Thyroid gland (tissue), 4 donors: ENCODE measurements at places on chromosomes 13 and 19. TPM values are rescaled to one million over a fixed set of nuclear protein-coding genes. Genes with fewer than 3 reads are reported as not detected.

Gene CARS2
- 77.0 TPM for total RNA-seq

Gene SKA3
- not detected for total RNA-seq

Gene HS6ST3
- total RNA-seq, result 5.7 TPM

Gene RNF225
- not detected for total RNA-seq

- no peaks in the 10 kb centered on the region for H3K36me3 ChIP-seq
- H3K4me1 ChIP-seq, result peaks cover 17% of the 10 kb centered on the region
- no peaks in the 10 kb centered on the region for H3K27me3 ChIP-seq
- no peak overlapping the region for H3K4me3 ChIP-seq
- no peak overlapping the region for H3K27ac ChIP-seq
These were observed 2.2 kb downstream of the NDFIP2 start for GRCh38 chr13:79483086-79483706.

GRCh38 chr19:6564393-6564792 lies 26.6 kb downstream of the CD70 start:
- no peak overlapping the region for H3K4me3 ChIP-seq
- no peak overlapping the region for H3K27ac ChIP-seq
- no peaks in the 10 kb centered on the region for H3K27me3 ChIP-seq
- DNase-seq, result no peak
- no peaks in the 10 kb centered on the region for H3K4me1 ChIP-seq
- no peaks in the 10 kb centered on the region for H3K36me3 ChIP-seq

DNA sequence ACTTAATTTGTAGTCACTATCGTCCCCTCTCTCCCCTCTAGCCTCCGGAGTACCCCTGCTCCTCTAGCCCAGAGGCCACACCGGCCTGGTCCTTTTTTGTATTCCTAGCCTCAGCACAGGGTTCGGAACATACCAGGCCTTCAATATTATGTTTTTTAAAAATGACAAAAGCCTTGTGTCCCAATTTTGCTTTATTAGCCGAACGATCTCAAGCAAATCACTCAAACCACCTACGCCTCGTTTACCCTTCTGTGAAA lies 463 bp upstream of the POMP start:
- DNase-seq, result no peak
- H3K27ac ChIP-seq, result peak overlapping the region; percentile 82
- no peaks in the 10 kb centered on the region for H3K27me3 ChIP-seq
- peak overlapping the region; percentile 57 for H3K4me3 ChIP-seq
- H3K36me3 ChIP-seq, result no peaks in the 10 kb centered on the region

DNA sequence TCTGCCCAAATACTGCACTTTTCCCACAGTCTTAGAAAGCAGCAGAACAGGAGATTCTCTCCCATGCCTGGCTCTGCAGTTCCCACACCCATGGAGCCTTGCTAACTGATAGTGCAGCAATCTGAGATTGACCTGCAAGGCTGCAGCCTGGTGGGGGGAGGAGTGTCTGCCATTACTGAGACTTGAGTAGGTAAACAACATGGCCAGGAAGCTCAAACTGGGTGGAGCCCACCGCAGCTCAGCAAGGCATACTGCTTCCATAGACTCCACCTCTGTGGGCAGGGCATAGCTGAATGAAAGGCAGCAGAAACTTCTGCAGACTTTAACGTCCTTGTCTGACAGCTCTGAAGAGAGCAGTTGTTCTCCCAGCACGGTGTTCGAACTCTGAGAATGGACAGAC lies 358.5 kb upstream of the PCDH9 start:
- H3K4me1 ChIP-seq, result no peaks in the 10 kb centered on the region
- no peak overlapping the region for H3K27ac ChIP-seq
- H3K4me3 ChIP-seq, result no peak overlapping the region
- H3K27me3 ChIP-seq, result no peaks in the 10 kb centered on the region

- no peaks in the 10 kb centered on the region for H3K36me3 ChIP-seq
- H3K4me3 ChIP-seq, result no peak overlapping the region
- no peaks in the 10 kb centered on the region for H3K4me1 ChIP-seq
These were observed 248.2 kb downstream of the SHISA2 start for GRCh38 chr13:25803641-25804040.
